ENCODE measurements at places on chromosomes 3 and 15.

DNA sequence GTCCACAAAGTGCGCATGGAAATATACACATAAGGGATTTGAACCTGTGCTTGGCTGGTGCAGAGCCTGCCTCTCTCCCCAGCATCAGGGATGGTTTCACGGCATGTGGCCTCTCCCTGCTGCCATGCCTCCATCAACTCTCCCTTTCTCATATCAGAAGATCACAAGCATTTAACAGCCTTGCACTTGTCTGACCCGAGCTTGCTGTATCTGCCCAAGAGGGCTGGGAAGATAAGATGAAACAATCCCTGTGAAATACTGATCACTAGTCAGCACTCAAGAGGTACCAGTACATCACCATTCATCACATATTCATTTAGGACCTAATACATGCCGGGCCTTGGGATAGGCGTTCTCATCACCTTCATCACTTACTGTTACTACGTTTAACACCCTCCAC, 107.6 kb upstream of the ARHGEF3 start:
- no peak for ATAC-seq

- peak; percentile 71 for ATAC-seq
Observed at GRCh38 chr15:40274350-40275274, 8.3 kb downstream of the ANKRD63 start.

- ATAC-seq: peak; percentile 24
Observed at GRCh38 chr3:108287146-108287545, 9.2 kb upstream of the HHLA2 start.

DNA sequence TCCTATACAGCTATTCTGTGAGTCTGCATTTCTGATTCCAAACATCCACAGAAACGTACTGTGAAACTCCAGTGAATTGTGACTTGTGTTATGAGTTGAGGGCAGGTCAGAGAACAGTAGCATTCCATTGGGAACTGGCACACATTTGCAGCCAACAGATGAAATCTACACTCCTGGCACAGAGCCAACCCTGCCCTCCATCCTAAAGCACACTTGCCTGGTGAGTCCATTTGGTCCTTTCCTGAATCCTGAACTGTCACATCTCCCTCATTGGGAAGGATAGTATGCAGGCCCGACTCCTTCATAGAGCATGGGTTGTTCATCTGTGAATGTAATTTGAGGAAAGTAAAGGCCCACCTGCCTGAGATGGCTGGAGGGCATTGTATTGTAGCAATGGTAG, 314.3 kb upstream of the RASGRP1 start:
- ATAC-seq: no peak

DNA sequence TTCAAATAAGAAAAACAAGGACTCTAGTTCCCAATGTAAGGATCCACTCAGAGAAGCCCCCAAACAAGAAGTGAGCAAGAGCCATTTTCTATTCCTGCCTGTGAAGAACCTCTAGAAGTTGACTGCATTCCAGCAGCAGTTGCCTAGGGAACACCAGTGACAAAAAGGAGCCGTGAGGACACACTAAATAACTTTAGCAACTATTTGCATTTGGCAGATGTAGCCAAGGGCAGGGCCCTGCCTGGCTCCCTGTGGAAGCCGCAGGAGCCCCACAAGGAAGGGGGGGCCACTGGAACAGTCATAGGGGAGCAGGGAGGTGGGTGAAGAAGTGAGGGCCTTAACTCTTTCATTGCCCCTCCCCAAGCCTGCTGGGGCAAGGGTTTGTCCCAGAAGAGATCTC, 470.2 kb upstream of the PROK2 start:
- no peak for ATAC-seq

- ATAC-seq: no peak
Observed at GRCh38 chr3:185656321-185656840, 70.3 kb downstream of the SENP2 start.

- no peak for ATAC-seq
Observed at GRCh38 chr15:68028137-68028887, 25.8 kb upstream of the PIAS1 start.

DNA sequence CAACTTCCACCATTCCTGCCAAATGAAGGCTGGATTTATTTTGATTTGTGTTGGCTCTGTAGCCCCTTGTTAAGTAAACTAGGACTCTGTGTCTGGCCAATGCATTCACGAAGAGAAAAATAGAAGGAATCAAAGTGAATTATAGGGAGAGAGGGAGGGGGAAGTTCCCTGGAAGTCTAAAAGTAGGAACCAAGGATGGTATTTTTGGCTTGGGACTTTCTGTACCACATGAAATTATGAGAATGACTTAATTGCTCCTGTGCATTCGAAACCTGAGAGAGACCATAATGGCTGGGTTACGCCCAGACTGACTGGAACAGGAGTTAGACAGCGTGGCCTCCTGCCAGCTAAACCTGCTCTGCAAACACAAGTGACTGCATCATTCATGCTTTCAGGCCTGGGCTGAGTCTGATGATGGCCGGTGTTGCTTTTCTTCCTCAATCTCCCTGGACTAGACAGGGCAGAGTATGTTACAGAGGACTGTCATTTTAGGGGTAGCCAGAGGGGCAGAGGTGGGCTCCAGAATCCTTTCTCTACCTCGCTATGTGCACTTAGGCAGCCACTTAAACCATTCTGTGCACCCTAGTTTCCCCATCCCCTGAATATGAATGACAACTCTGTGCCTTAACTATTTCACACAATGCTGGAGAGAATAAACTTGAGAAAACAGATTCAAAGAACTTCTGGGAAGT, 58.9 kb downstream of the MYO1E start:
- ATAC-seq: no peak

- ATAC-seq: peak; percentile 34
Observed at GRCh38 chr15:62068071-62068809, 1.5 kb downstream of the C2CD4A start.

Measured in activated CD4-positive, CD25-positive, alpha-beta regulatory T cell treated with anti-CD3 and anti-CD28 coated beads, Interleukin-2, amount 50 U/mL, for 24 hours (primary cell).